Astrocyte (in vitro differentiated cells and primary cell): ENCODE measurements at places on chromosomes 11 and 22.

GRCh38 chr11:118895093-118896039 lies 11.7 kb downstream of the CXCR5 start:
- DNase-seq: no peak

DNA sequence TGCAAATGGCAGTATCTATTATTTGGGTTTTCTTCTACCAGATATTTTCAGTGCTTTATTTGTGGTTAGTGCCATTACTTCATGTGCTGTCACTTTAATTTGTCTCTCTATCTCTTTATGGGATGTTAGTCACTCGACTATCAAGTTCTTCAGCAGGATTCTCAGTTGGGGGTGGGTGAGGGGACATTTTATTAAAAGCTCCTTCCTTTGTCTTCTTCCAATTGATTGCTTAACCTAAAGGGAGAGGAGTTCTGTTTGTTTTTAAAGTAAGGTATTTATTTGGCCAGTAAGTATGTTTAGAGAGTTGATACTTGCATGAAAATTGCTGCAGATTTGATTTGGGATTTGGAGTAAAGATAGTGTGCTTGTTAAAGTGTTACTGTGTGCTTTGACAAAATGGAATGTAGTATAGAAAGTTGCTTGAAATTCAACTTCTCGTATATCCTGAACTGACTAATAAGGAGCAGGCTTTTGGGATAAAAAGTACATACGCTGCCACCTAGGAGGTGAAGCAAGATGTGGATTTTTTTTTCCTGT lies 10.3 kb downstream of the YAP1 start:
- no peak for DNase-seq

DNA sequence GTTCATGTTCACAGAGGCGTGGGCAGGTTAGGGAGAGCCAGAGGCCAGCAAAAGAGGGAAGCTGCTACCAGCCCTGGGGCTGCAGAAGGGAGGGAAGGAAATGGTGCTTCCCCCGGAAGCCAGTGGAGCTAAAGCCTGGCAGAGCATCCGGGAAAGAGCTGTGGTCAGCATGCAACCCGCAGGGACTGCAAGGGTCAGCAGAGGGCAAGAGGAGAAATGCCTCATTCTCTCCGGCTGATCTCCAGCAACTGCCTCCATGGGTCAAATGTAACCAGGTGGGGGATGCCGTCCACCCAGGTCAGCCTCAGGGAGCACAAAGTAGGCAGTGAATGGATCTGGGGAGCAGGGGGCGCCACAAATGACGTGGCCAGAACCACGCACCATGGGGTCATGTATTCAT lies 36.9 kb upstream of the PRR5 start:
- DNase-seq: no peak

DNA sequence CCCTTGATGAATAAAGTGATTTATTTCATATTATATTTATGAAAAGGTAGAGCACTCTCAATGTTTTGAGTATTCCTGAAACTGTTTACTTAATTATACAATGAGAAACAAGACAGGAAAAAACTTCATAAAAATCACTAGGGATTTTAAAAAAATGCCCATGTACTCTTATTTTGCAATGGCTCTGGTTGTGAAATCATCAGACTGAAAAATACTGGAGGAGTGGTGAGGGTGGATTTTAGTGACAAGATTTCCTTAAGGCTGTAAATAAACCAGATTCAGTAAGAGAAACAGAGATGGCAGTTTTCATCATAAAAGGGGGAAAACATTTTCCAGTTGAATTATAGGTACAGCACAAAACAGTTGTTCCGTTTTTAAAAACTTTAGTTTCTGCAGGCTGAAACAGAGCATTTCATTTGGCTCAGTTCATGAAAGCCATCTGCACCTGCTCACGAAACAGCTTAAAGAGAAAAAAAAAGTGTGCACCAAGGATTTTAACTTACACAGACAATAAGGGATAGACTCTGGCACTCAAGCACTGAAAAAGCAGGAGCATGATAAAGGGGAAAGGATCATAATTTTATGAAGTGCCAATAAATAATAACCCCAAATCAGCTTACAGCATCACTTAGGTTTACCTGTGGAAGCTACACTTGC lies 100.7 kb downstream of the MAML2 start:
- DNase-seq: no peak

DNA sequence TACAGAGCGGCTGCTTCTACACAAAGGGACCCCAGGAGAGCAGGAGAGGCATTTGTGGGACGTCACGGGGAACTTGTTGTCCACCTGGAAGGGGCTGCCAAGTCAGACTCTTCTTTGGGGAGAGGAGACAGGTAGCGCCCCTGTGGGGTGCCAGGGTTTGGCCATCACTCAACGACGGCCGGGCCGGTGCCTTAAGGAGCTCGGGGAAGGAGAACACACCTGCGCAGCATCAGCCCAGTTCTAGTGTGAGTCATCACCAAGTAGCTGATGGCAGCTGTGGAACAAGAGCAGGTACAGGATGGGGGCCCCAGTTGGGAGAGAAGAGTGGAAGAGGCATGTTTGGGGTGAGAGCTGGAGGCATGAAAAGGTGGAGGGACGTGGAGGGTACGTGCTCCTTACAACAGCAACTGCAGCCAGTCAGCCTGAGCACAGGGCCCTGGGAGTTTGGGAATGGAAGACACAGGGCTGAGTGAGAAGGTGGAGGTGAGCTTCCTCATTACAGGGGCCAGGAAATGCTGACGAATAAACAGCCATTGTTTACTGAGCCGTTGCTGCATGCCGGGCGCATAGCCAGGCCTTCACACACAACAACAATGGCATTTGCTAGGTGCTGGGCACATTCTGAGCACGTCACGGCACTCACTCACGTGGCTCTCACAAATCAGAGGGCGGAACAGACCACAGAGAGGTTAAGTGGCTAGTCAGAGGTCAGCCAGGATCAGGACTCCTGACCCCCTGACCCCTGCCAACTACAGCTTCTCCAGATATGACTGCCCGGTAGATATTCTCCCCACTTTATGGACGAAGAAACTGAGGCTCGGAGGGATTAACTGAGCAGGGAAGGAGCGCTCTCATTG lies 29.1 kb upstream of the TP53I11 start:
- no peak for DNase-seq

- peak; percentile 16 for DNase-seq
Observed at GRCh38 chr11:124586238-124586860, 16.6 kb downstream of the OR8A1 start.
